ENCODE measurements at places on chromosomes 3 and 15. TPM values are rescaled to one million over a fixed set of nuclear protein-coding genes. Genes with fewer than 3 reads are reported as not detected.

- DNase-seq: peak; percentile 60
Observed at GRCh38 chr15:59174835-59175831, 31.5 kb upstream of the LDHAL6B start.

DNA sequence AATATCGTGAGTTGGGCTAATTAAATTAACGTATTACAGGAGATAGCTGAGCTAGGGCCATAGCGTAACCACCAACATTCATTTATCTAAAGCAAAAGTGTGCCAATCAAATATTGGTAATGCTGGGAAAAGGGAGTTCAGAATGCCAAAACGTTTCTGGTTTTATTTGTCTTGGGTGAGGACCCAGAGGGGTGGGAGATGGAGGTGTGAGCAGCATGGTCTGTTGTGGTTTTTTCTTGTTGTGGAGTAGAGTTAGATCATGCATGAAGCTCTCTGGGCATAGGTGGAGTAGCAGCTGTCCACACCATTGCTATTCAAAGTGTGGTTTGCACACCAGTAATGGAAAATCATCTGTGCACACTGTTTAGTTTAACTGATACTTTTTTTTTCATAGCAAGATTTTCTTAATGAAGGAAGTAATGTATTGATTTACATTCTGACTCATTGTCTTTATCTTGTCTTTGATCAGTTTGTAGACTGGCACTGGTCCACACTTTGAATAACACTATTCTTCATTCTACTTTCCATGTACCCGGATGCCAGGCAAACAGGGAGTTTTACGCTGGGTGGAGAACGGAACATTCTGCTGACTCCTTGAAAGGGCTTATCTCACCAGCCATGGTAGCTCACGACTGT lies 50.8 kb upstream of the CRTC3 start:
- DNase-seq: no peak

The TRH gene
- total RNA-seq: not detected

The SNTN gene
- total RNA-seq: 9.6 TPM

GRCh38 chr3:117302428-117302827 lies 592.8 kb downstream of the TUSC7 start:
- no peak for DNase-seq

The IL20RB gene
- total RNA-seq: 0.61 TPM

DNA sequence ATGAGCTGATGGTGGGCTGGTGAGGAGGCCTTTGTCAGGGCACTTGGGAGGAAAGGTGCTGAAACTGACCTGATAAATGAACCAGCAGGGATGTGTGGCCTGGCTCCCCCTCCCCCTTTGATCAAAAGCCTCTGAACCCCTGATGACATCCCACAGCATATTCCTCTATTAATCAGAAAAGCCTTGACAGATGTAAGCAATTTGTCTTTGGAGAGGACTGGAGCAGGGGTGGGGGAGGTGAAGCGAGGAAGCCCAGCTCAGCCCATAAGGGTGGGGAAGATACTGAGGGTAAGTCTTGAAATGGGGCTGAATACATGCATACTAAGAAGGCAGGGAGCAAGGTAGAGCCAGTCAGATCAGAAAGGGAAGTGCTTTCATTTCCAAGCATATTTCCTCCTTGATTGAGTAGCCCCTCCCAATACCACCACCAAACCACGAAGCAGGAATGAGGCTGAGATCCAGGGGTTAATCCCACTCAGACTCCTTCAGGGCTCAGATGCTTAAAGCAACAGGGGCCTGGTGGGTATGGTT lies 34.7 kb upstream of the MRPS22 start:
- DNase-seq: no peak

- DNase-seq: no peak
Observed at GRCh38 chr3:1068985-1069384, 23.8 kb upstream of the CNTN6 start.

- DNase-seq: peak; percentile 74
Observed at GRCh38 chr3:42159706-42160472, 68.7 kb downstream of the TRAK1 start.

The CYP1A2 gene
- 0.15 TPM for total RNA-seq

GRCh38 chr3:14645453-14645852 lies 6.1 kb upstream of the CCDC174 start:
- no peak for DNase-seq

GRCh38 chr3:58041826-58042324 lies 33.7 kb downstream of the FLNB start:
- DNase-seq: no peak

The ZNF385D gene
- total RNA-seq: 1.6 TPM

The AADACL2 gene
- not detected for total RNA-seq

DNA sequence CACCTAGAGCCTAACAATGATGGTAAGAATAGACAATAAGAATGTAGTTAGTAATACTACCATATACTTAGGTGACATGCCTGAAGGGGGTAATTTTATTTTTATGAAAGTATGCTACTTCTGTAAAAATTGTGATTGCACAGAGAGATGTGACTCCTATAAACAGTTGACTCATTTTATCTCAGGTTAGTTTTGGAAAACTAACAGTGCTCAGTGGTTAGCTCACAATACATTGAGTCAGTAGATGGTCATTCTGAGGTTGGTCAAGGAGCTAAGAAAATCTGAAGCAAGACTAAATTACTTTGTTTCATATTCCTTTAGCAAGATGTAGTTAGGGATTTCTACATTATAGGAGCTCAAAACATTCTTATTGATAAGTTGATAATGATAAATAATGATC lies 271.0 kb downstream of the EDEM1 start:
- DNase-seq: no peak

- DNase-seq: no peak
Observed at GRCh38 chr3:42660131-42660715, 6.7 kb downstream of the ZBTB47 start.
